Right lobe of liver (tissue), 6 donors: ENCODE measurements at places on chromosomes 4 and X. TPM values are rescaled to one million over a fixed set of nuclear protein-coding genes. Genes with fewer than 3 reads are reported as not detected.

TBX22 gene
- total RNA-seq = not detected

ADH1B gene
- 636 TPM for total RNA-seq

PFKFB1 gene
- total RNA-seq = 3.8 TPM

APOOL gene
- total RNA-seq = 21.2 TPM

DUSP21 gene
- total RNA-seq = not detected

HS3ST1 gene
- total RNA-seq = 0.19 TPM

LRIT3 gene
- 0.19 TPM for total RNA-seq

NWD2 gene
- not detected for total RNA-seq

AWAT2 gene
- not detected for total RNA-seq

FSTL5 gene
- not detected for total RNA-seq

RTL9 gene
- 0.09 TPM for total RNA-seq

GAGE1 gene
- not detected for total RNA-seq

NPY5R gene
- not detected for total RNA-seq

MAGEA2B gene
- not detected for total RNA-seq

DNA sequence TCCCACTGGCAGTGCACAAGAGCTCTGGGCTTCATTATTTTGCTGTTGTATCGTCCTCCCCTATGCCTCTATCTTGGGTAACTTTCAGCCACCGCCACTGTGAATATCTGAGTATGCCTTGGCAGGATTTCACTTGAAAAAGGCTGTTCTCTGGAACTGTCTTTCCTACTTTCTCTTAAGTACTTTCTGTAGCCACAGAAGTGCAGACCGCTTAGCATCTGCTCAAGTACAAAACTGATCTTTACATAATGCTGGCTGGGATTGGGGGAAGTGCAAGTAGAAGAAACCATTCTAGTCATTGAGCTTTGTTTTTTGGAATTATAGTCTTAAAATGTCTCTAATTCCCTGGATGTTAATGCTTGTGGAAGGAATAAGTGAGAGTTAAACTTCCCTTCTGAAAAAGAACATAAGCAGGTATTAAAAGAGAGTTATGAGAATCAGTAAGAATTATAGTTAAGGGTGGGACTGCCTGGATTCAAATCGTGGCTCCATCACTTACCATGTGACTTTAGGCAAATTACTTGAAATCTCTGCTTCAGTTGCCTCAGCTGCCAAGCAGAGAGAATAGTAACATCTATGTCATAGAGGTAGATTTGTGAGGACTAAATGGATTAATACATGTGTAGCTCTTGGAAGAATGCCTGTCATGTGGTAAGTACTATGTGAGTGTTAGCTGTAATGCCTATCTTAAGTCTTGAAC is 77.5 kb downstream of the MID1IP1 start:
- DNase-seq = no peak

GRCh38 chr4:1502501-1502886 is 96.3 kb upstream of the NKX1-1 start:
- DNase-seq = no peak

GRCh38 chr4:5524446-5525299 is 183.7 kb downstream of the EVC2 start:
- no peak for DNase-seq

DNA sequence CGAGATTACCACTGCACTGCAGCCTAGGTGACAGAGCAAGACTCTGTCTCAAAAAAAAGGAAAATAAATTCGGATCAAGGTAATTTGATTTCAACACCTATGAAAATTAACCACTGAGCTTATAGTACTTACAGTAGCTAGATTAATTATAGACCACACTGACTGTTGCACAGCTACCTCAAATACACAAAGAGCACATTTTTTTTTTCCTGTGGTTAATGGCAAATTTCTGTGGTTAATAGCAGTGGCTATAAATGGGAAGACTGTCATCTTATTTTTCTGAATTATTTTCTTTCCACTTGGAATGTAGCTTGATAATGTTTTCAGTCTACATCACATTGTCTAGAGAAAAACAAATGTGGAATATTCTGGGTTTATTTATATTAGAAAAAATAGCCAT is 1661.6 kb upstream of the PCDH7 start:
- no peak for DNase-seq

- DNase-seq = peak; percentile 25
Observed at GRCh38 chrX:136159611-136160025, 12.3 kb downstream of the FHL1 start.

DNA sequence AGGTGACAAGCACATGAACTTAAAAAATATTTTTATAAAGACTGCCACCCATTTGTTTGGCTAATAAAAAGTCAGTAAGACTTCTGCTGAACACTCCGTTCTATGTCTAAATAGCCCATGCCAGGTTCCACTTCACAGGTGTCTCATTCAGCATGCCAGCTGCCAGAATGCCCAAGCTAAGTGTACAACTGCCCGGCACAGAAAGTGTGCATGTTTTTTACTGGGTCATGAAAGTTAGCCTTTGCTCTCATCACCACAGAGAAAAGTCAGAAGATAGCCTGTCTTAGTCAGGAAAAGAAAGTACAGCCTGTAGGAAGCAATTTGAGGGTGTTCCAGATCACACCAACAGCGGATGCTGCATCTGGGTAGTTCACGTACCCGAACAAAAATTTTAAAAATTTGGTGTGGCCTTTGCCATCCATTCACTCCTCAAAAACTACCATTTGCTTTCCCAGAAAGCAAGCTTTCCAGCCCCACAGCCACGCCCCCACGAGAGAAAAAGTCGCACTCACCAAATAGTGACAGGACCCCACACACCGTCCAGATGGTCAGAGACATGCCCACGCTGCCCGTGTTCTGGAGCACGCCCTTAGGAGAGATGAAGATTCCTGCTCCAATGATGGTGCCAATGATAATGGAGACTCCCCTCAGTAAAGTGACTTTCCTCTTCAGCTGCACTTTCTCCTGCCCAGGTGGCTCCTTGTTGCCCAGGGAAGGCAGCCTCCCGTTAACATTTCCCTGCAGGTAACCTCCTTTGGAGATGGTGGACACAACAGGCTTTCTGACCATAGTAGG is 671 bp downstream of the SLC7A11 start:
- DNase-seq = no peak

DNA sequence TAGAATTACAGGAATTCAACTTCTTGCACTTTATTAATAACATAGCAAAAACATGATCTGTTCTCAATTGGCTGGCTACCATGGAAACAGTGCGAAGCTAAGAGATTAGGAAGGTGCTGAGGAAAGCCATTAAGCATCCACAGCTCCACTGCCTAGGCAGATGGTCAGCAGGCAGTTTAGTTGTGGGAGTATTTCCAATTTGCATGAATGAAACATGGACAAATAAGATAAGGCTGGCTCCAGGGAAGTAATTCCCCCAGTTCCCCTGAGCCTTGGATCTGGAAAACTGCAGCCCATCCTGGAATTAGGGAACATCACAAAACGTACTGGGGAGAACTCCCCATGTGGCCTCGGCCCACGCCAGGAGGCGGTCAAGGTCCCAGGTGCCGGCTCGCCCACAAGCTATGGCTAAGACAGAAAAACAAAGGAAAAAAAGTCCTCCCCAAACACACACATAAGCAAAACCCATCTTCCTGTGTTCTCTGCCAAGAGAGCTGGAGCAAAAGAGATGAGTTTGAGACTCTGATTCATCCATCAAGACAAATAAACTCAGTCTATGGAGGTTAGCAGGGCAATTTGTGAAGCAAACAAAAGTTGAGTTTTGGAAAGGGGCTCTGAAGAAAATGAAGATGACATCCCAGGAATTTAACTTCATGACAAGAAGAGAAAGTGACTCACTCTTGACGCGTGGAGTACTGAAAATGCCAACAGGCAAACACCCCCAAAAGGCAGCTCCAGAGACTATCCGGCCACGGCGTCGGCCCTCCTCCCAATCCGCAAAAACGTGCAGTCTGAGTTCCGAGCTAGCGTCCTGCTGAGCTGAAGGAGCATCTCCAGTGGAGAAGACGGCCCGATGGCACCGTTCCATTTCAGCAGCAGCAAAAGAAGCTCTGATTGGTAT is 45.1 kb downstream of the IGFBP7 start:
- DNase-seq = peak; percentile 39

GRCh38 chrX:113962343-113962742 is 621.5 kb upstream of the HTR2C start:
- DNase-seq = no peak

- DNase-seq = no peak
Observed at GRCh38 chr4:110508827-110509710, 33.1 kb downstream of the ENPEP start.

DNA sequence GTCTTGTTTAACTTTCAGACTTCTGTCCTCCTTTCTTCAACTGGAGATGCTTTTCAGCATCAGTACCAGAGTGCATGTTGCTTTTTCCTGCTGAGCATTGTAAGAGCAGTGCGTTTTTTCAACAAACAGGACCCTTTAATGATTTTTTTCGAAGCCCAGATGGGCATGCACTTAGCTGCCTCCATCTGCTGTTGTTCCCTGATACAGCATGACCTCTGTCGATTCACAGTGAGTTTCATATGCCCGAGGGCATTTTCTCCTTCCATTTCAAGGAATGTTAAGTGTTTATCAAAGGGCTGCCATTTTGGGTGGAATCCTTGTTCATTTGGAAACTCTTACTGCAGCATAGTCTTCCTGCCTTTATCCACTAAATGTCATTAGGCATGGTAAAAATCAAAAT is 428.6 kb downstream of the DTHD1 start:
- no peak for DNase-seq

DNA sequence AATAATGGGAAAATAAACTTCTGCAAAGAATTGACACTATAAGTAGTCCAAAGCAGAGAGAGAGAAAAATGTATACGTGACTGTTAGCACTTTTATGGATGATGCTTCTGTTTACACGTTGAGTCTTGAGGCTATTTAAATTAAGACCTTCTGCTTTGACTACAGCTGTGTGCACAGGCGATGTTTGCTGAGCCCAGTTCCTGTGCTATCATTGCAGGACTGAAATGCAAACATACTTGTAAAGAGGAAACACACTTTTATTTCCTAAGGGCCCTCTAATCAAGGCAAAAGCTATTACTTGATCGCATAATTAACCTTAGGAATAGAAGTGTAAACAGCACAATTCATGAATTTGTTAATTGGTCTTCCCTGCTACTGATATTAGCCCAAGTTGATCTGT is 226.9 kb downstream of the FBXW7 start:
- DNase-seq = no peak

DNA sequence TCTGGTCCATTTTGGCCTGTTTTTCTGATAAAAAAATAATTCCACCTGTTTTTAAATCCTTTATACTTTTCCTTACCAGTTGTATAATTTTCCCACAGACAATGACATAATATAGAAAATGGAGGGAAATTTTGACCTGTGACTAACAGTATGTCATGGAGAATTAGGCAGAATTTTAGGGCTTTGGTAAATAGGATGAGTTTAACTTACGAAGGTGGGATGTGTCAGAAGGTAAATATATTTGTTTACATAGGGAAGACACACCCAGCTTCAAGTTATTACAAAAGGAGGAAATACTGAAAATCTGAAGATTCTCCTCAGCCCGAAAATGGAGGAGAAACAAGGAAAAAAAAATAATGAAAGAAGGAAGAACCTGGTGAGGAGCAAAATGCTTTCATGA is 64.6 kb upstream of the PPP3CA start:
- DNase-seq = no peak

DNA sequence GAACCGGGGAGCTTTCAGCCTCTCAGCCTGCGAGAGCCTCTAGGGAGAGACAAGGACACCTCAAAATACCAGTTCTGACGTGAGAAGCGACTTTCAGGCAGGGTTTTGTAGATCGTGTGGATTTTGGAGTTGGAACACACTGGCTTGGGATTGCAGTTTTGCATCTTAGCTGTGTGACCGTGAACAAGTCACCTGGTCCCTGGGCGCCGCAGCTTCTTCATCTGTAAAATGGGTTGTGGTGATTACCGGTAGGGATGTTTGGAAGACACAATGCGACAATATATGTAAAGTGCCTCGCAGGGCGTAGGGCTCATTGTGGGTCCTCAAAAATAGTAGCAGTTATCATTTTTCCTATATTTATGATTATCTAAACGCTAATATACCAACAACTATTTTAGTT is 43.7 kb upstream of the STOX2 start:
- no peak for DNase-seq

GRCh38 chr4:150579551-150580234 is 2.3 kb upstream of the MAB21L2 start:
- peak; percentile 58 for DNase-seq

- DNase-seq = no peak
Observed at GRCh38 chr4:7591409-7592053, 156.8 kb upstream of the PSAPL1 start.

GRCh38 chr4:84089652-84090437 is 409.2 kb downstream of the NKX6-1 start:
- no peak for DNase-seq

DNA sequence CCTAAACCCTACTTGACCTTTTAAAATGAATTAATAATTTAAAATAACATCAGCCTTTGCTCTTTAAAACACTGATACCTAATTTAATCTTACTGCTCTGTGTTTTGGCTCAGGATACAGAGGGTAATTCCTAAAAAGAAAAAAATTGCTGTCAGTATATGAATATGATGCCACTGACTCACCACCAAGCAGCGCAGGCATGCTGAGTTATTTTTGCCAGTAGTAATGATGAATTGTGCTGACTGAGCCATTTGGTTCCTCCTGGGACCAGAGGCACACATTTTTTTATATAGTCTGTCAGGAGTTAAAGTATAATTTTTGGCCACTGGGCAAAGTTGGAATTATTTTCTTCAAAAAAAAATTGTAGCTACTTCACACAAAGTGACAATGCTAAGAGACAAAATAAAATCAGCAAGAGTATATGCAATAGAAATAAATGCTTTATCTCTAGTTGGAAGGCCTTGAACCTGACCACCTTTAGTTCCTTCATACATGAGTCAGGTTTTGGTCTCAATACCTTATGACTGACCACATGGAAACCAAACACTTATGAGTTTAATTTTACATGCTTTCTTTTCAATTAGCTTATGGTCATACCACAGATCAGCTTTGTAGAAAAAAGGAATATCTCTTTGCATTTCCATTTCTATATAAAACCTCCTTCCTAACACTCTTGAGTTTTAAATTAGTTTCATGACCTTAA is 115.1 kb downstream of the PPP3CA start:
- no peak for DNase-seq

DNA sequence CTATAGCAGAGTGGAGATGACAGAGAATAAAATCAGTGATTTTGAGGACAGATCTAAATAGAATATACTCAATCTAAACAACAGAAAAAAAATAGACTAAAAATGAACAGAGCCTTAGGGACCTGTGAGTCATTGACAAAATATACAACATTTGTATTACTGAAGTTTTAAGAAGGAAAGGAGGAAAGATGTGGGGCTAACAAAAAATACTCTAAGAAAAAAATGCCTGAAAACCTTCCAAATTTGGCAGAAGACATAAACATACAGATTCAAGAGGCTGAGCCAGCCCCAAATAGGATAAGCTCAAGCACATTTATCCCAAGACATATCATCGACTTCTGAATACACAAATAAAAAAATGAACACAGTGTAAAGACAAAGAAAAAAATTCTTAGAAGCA is 123.6 kb upstream of the INTU start:
- no peak for DNase-seq

- no peak for DNase-seq
Observed at GRCh38 chrX:111447298-111447697, 35.3 kb upstream of the DCX start.

GRCh38 chrX:117305168-117305766 is 811.3 kb downstream of the KLHL13 start:
- DNase-seq = no peak

GRCh38 chr4:6271701-6272465 is 2.2 kb downstream of the WFS1 start:
- no peak for DNase-seq

GRCh38 chr4:184681916-184682315 is 32.4 kb downstream of the PRIMPOL start:
- no peak for DNase-seq
